ENCODE measurements at places on chromosomes 2 and 18.

DNA sequence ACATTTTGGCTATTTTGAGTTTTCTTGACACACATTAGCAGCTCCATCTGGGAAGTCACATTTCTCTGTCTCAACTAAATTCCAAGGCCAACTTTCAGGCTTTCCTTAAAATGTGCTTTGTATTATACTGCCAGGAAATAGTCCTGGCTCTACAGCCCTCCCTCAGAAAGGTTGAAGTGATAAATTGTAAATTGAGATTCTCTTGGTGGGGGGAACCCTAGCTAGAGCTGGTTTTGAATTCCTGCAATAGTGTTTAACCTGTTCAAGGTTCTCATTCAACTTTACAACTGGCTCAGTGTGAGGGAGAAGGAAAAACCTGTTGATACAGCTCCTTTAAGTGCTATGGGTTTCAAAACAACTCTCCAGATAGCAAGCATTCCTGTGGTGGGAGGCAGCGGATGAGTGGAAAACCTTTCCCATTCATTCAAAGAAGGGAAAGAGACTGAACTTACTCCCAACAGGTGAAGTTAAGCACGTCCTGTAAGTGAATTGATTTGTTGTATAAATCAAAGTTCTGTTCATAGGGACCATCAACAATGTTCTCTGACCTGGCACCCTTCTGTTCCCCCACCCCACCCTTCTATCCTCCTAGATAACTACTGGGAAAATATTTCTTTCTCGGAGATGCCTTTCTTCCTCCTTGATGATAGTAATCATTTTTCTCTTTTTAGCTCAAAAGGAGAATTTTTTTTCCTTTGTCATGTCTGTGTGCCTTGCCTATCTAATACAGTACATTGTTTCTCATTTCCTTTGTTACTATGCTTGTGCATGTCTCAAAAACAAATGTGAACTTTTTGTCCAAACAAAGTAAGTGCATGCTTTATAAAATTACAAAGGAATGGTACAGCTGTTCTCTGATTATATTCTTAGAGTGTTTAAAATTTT lies 44.2 kb upstream of the SLC39A10 start:
- peak; percentile 57 for DNase-seq

DNA sequence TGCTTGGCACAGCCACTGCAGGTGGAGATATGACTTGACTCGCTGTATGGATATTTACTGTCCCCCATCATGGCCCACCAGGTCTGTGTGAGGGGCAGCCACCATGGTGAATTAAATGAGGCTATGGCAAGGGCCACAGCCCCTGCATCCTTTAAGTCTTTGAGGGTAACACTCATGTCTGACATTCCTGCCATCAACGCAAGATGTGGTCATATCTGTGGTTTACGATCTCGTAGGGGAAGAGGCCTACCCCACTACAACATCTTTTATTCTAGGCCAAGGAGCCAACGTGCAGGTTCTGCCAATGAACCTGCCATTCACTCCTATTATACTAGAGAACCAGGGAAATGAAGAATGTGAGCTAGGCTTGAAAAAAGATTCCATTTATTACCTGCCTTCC lies 381.6 kb upstream of the ID2 start:
- no peak for DNase-seq

DNA sequence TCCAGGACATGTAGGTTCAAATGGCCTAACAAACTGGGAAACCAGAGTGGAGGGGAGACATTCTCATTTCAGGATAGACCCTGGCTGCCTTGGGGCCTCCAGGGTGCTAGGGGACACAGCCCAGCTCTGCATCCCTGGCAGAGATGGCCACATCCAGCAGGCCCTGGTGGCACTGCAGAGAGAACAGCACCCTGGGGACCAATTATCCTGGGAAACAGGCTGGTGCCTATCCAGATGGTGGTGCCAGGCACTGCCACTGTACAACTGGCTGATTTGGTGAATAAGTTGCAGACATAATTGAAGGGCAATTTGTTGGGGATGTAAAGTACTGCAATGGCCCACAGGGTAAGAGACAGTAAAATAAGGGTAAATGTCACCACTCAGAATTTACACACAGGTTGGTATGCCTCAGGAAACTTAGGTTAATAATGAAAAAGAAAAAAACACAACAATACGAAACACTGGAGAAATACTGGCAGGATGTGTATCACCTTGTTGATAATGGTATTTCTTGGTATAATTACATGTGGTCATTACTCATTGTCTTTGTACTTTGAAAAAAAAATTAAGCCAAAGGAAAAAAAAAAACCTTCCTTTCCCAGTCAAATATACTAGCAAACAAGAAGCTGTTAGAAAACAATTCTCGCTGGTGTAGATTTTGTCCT lies 12.8 kb upstream of the SFTPB start:
- DNase-seq: no peak

DNA sequence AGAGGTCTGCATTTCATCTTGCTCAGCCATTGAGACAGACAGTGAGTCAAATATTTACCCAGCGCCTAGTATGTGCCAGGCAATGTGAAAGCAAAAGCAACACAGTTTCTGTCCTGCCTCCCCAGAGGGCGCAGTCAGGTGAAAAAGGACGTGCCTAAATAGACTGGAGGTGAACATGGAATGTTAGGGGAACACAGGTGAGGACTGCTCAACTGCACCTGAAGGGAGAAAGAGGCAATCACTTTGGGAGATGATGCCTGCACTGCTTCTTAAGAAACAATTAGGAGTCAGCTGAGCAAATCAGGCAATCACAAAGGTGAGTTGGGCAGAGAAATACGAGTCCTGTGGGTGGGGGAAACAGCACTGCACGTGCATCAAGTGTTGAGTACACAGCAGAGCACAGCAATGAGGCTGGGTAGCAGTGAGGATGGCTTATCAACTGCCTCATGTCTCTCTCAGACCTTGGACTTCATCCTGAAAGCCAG lies 218.3 kb upstream of the SMAD7 start:
- DNase-seq: no peak

DNA sequence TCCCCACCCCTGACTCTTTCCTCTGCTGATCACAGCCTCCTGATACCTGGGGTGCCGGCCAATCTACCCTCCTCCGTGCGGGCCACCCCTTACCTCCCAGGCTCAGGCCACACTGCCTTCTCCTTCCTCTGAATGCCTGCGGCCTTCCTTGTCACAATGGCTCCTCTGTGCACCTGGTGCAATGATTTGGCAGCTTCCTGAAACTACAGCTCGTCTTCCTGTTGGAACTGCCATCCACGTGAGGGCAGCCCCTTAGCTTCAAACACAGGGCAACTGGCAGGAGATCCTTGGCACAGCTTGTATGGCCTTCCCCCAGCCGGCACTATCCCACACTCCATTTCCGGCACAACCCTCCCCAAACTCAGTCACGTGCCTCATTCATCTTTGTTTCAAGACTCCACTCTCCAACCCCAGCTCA lies 69.0 kb downstream of the STPG4 start:
- DNase-seq: no peak

DNA sequence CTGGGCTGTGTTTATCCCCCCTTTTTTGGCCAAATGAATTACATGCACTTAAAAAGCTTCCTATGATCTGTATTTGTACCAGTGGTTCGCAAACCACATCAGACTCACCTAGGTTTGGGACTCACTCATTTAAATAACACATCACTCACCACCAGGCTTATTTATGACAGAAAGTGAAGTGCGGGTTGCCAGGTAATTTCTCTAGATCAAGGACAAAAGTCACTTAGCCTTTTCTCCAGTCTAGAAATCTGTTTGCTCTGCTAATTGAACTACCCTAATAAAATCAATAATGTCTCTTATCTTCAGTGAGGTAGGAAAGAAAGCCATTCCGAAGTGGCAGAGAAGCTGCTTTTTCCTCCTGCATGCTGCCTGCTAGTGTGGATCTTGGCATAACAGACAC lies 88.1 kb upstream of the SLC8A1 start:
- DNase-seq: no peak

- no peak for DNase-seq
These were observed 11.1 kb downstream of the CHRNA1 start for GRCh38 chr2:174753038-174753633.

DNA sequence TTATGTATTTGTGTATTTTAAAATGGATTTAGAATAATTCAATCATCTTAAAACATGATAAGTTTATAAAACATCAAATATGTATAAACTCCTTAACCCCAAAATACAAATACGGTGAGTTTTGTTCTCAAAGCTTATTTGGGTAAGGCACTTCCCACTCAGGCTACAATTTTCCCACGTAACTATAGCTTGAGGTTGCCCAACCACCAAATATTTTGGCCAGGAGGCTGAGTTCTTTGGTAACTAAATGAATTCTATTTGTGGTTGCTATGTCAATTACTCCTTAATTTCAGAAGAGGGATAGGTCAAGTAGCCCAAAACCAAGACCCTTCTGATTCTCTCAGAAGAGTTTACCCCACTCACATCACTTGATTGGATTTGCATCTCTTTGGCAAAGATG lies 70.4 kb downstream of the MYL12B start:
- no peak for DNase-seq

DNA sequence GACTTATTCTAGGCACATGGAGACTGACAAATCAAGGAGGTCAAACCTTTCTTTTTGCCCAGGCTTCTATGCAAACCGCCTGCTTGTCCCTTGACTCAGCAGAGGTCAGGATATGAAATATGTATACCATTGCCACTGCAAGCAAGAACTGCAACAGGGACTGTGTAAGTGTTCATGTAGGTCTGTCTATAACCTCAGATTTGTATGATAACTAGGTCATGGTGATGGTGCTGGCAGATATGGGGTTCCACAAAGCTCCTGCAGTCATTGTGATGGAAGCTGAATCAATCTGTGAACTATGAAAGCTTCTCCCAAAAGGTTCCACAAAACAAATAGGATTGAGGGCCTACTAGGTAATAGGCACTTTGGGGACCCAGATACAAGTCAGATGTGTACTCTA lies 316.3 kb downstream of the CLIP4 start:
- no peak for DNase-seq

DNA sequence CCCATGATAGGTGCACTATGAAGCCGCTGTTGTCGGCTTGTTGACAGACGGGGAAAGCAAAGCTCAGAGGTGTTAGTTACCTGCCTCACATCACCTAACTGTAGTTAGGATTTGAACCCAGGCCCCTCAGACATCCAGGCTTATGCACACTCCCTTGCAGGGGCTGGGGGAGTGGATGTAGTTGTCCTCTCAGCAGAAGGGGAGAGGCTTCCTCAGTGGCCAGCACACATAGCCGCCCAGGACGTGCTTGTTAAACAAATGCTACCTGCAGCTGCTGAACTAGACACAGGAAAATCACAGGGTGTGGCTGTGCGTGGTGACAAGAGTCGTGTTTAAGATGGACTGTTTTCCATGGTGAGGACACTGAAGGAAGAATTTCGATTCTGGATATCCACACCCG lies 39.2 kb downstream of the GREB1 start:
- DNase-seq: no peak

DNA sequence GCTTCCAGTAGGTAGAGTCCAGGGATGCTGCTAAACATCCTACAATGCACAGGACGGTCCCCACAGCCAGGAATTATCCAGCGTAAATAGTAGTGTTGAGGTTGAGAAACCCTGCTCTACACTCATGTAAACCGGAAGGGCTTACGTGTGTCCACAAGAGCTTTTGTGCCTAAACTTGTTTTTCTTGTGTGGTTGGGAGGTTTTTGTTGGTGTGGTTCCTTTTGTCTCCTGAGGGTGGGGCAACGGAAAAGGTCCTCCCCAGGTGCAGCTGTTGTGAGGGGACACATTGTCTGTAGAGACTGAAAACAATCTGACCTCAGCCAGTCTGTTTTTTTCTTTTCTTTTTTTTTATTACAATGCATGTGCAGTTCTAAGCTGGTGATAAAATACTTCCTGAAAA lies 72.7 kb upstream of the MGAT5 start:
- no peak for DNase-seq

DNA sequence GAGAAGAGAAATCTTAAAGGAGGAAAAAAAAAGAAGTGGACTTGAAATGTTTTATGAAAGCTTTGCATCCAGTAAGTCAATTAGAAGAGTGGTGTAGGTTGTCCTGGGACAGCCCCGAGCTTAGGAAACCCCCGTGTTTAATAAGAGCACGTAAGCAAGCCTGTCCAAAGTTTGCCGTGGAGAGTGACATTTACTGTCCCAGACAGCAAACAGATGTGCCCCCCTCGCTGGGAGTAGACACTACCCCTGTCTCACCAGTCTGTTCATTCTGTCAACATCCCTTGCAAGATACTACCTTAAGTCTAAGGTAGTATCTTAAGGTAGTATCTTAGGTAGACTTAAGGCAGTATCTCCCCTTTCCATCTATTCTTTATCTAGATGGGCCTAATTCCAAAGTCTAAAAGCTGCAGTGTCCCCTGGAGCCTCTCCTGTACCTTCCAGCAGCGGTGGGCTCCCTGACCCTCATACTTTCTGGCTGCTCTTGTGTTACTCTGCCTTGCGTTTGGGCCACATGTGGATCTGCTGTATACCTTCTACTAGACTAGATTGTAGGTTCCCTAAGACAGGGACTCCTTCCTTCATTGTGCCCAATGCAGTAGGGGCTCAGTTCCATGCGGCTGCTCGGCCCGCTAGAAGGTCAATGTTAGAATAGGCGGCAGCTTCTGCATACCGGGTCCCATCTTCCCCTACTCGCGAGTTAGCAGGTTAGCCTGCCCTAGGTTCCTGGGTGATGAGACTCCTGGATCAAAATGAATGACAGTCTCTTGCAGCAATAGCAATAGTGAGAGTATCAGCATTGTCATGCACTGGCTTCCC lies 244.1 kb downstream of the GBX2 start:
- DNase-seq: no peak

GRCh38 chr2:163407296-163407695 lies 328.5 kb downstream of the FIGN start:
- DNase-seq: no peak

DNA sequence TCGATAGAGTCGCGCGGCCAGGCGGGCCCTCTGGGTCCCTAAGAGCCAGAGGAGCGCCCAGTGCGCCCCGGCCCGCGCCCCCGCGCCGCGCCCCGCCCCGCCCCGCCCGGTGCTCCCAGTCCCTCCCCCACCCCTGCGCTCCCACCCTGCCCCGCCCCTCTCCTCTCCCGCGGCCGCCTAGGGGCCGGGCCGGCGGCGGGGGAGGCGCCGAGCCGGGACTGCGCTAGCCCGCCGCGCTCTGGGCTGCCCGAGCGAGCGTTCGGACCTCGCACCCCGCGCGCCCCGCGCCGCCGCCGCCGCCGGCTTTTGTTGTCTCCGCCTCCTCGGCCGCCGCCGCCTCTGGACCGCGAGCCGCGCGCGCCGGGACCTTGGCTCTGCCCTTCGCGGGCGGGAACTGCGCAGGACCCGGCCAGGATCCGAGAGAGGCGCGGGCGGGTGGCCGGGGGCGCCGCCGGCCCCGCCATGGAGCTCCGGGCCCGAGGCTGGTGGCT lies at the start of gene GPC1:
Gene GPC1, plus strand, starts transcription at position 207 of the 491 bp plus-strand sequence. Its CDS starts 256 bp downstream, at position 463.
- peak; percentile 77 for DNase-seq

DNA sequence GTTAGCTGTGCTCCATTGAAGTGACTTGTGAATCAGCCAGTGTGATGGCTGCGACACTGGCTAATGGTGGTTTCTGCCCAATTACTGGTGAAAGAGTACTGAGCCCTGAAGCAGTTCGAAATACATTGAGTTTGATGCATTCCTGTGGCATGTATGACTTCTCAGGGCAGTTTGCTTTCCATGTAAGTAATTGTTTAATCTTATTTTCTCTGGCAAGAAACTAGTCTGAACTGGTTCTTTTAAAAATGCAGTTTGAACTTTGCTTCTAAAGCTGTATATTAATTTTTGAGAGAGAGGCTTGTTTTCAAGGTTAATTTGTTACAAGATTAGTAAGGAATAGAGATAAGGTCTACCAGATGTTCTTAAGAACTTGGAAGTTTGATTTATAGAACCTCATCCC lies 46.7 kb downstream of the GLS start:
- DNase-seq: peak; percentile 76
